HT1080 (cell line): ENCODE measurements at places on chromosomes 4 and X. TPM values are rescaled to one million over a fixed set of nuclear protein-coding genes. Genes with fewer than 3 reads are reported as not detected.

- DNase-seq: peak; percentile 7
Observed at GRCh38 chr4:124499261-124499660, 213.3 kb downstream of the ANKRD50 start.

- no peak for DNase-seq
Observed at GRCh38 chr4:8585186-8585585, 5.0 kb downstream of the GPR78 start.

DNA sequence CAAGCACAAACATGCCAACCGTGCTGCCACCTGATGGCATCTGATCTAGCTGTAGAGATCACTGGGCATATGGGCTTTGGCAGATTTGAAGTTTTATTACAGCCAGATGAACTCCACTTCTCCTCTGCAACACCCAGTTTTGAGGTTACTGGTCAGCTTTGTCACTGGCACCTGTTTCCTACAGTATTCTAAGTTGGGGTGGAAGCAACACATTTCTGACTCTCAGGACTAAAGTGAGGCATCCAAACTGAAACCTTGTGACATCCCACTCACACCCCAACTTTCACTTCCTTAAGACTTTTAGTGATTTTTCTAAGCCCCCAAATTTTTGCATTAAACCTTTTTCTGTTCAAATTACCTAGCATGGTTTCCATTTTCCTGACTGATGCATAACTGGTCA is 115.1 kb upstream of the PCDH18 start:
- DNase-seq: no peak

DNA sequence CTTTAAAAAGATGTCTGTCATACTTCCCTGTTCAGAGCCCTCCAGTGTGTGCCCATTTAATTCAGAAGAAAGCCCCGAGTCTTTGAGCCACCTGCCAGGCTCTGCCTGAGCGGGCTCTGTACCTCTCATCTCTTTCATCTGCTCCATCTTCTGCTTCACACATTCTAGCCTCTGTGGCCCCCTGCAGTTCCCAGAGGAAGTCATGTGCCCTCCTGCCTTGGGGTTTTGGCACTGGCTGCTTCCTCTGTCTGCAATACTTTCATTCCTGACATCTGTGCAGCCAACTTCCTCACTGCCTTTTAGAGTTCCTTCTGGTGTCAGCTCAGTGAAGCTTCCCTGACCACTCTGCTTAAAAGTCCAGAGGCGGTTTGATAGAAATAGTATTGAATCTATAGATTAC is 6.2 kb upstream of the STK32B start:
- peak; percentile 35 for DNase-seq

- no peak for DNase-seq
Observed at GRCh38 chrX:116172976-116173375, 2.4 kb downstream of the AGTR2 start.

ATP1B4 gene
- not detected in 2 replicates for total RNA-seq

TMSB15C gene
- 0.35 and 0.73 TPM in 2 replicates for total RNA-seq

PGAM4 gene
- total RNA-seq: 0.84 and 1.4 TPM in 2 replicates
